ENCODE measurements at places on chromosomes 1 and 21. TPM values are rescaled to one million over a fixed set of nuclear protein-coding genes. Genes with fewer than 3 reads are reported as not detected.

Gene ROR1
- 2.0 TPM for total RNA-seq

Gene TARDBP
- 101 TPM for total RNA-seq

DNA sequence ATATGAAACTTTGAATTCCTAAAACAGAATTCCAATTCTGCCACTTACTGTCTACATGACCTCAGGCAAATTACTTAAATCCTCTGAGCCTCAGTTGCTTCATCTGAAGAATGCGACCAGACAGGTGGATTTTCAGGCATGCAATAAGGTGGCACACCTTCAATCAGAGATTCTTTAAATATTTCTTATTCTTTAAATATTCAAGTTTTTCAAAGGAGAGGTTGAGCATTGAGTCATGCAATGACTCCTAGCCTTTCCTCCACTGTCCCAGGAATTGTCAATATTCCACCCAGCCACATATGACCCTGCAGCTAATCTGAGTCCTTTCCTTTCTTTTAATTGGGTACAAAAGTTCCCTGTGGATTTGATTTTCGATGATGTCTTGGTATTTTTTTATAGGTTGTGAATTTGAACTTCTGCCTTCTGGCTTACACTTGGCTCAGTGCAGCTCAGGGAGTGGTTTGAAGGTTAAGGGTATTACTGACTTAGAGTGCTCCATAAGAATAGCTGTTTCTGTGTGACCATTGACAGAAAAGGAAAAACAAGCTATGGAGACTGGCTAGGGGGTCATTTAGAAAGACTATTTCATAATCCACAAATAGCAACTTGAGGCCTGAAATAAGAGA, 52.2 kb upstream of the PRDX6 start:
- no peak for DNase-seq

GRCh38 chr1:178682429-178682828, 42.6 kb upstream of the RALGPS2 start:
- no peak for DNase-seq

- no peak for DNase-seq
Measured at GRCh38 chr1:44110916-44111315, 7.7 kb upstream of the KLF17 start.

DNA sequence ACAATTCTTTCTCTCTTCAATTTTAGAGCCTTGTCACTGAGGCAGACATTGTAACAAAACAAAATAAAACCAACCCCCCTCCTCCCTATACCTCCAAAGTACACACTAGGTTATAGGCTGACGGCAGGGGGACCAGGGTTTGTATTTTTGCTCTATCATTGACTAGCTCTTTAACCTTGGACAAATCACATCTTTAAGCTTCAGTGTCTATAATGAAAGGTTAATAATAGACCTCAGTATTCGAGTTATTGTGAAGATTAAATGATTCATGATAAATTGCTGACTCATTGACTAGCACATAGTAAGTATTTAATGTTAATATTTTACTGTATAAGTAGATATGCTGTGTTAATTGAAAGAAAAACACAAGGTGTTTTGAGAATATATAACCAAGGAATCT, 1267.6 kb upstream of the ADGRL2 start:
- no peak for DNase-seq

DNA sequence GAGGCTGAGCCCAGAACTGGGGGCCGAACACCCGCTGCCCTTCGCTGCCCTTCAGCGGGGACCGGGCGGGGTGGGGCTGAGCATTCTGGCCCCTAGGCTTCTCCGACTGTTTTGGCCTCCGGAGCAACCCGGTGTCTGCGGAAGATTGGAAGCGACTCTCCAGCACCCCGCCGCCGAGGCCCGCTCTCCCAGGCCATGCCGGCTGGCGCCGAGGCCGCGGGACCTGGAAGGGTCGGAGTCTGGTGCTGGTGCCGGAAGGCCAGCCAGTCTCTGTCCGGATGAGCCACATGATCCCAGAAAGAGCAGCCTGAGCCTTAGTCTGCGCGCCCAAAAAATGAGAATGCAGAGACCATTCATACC, 272.0 kb downstream of the FOXD2 start:
- DNase-seq: no peak

DNA sequence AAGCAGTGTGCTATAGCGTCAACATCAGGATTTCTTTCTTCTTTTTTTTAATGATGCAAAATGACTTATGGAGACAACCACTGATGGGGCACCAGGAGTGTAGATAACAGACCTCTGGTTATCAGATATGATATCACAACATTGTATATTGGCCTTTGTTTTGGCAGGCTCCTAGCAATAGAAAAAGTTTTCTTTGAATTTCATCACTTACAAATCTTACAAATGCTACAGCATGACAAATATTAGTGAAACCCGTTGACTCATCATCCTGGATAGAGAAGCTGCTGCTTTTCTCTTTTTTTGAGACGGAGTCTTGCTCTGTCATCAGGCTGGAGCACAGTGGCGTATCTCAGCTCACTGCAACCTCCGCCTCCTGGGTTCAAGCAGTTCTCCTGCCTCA, 92.9 kb downstream of the LTN1 start:
- no peak for DNase-seq
